ENCODE measurements at places on chromosomes 7 and 10. TPM values are rescaled to one million over a fixed set of nuclear protein-coding genes. Genes with fewer than 3 reads are reported as not detected.

ZDHHC16 gene
- 51.7 TPM for total RNA-seq

LMOD2 gene
- total RNA-seq: not detected

SLC39A12 gene
- total RNA-seq: not detected

CTAGE8 gene
- 0.39 TPM for total RNA-seq

MYO1G gene
- not detected for total RNA-seq

PRLHR gene
- not detected for total RNA-seq

Measured in RPMI7951 (cell line).